ENCODE measurements at places on chromosomes 5 and 9. TPM values are rescaled to one million over a fixed set of nuclear protein-coding genes. Genes with fewer than 3 reads are reported as not detected.

- no peak overlapping the region for H3K27ac ChIP-seq
- no peaks in the 10 kb centered on the region for H3K36me3 ChIP-seq
- no peak for DNase-seq
Observed at GRCh38 chr9:98789483-98790133, 6.7 kb downstream of the ANKS6 start.

The BNC2 gene
- 293 TPM for total RNA-seq

DNA sequence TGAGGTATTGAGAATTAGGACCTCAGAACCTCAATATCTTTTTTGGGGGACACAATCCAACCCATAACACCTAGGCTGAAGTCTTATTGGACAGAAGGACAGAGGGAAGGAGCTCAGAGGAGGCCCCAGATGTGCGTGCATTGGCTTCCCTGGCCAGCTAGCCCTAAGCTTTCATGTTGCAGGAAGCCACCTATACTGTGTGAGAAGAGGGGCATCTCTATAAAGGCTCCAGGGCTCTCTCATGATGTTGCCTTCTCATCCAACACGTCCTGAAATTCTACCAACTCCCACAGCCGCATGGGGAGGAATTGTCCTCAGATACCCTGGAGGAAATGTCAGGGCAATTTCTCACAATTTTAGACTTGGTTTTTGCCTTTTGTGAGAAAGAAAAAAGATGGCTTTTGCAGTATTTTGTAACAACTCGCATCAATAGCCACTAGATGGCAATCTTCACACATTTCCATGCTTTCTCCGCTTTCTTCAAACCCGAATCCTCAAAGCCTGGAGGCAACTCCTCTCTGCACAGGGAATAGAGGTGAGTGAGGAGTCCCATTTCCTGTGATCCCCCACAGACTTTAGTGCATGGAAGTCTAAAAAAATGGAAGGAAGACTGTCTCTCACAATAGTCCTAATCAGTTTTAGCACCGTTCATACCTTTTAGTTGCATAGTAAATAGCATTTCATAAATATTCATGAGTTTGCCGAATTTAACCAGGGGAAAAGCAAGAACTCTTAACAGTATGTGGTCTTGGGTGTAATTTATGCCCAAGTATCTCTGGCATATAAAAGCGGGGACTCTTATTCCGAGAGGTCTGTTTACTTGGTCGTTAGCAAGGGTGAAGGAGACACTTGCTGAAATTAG lies 7.4 kb upstream of the PPP3R2 start:
- no peak overlapping the region for H3K27ac ChIP-seq
- DNase-seq, result no peak
- no peak overlapping the region for H3K4me3 ChIP-seq
- H3K36me3 ChIP-seq, result no peaks in the 10 kb centered on the region

GRCh38 chr5:143025971-143026370 lies 255.8 kb downstream of the ARHGAP26 start:
- H3K27ac ChIP-seq, result no peak overlapping the region
- H3K4me3 ChIP-seq, result no peak overlapping the region
- no peak for DNase-seq
- no peaks in the 10 kb centered on the region for H3K27me3 ChIP-seq
- no peaks in the 10 kb centered on the region for H3K36me3 ChIP-seq

The PFN3 gene
- not detected for total RNA-seq

The GFI1B gene
- total RNA-seq, result not detected

The TAF11L11 gene
- total RNA-seq, result not detected

- H3K36me3 ChIP-seq, result no peaks in the 10 kb centered on the region
- no peaks in the 10 kb centered on the region for H3K27me3 ChIP-seq
- H3K4me3 ChIP-seq, result no peak overlapping the region
Observed at GRCh38 chr5:151509231-151509630, 61.8 kb downstream of the SLC36A1 start.

DNA sequence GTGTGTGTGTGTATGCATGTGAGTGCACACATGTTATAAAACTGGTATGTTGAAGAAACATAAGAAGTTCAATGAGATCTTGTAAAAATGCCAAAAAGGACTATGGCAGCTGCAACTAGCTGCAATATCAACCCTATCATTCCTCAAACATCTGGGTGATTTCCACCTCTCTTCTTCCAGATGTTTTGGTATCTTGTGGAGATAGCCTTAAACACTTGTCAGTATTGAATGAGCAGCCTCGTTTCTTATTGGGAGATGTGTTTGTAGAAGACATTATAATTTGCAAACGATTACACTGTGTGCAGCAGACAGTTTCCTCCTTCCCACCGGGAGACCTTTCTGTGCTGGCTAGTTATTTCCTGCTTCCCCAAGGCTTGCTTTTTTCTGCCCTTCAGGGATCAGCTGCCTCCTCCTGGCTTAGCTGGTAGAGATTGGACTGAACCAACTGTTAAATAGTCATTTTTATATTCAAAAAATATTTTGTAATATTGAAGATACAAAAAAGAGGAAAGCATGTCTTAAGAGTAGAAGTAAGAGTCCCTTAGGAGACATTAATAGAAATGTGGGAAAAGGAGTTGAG lies 168.4 kb upstream of the MPDZ start:
- no peaks in the 10 kb centered on the region for H3K27me3 ChIP-seq
- no peak for DNase-seq
- no peak overlapping the region for H3K4me3 ChIP-seq
- no peaks in the 10 kb centered on the region for H3K36me3 ChIP-seq
- H3K4me1 ChIP-seq, result no peaks in the 10 kb centered on the region

DNA sequence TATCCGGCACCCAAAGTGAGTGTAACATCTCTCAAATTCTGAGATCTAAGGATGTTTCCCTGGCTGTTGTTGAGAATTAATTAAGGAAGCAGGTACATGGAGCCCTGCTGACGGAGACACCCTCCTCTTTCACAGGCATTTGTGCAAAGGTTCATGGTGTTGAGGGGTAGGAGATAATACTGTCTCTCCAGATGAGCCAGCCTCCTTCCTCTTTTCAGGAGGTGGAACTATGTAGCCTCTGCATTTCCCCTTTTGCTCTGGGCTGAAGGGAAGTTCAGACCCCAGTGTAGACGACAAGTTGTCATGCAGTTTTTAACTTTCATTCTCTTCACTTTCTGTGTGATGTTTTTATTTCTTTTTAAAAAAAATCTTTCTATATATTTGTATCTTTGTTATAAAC lies 107.5 kb downstream of the GALNT10 start:
- no peak for DNase-seq
- no peaks in the 10 kb centered on the region for H3K27me3 ChIP-seq
- H3K4me3 ChIP-seq, result no peak overlapping the region
- no peaks in the 10 kb centered on the region for H3K36me3 ChIP-seq
- H3K27ac ChIP-seq, result no peak overlapping the region

DNA sequence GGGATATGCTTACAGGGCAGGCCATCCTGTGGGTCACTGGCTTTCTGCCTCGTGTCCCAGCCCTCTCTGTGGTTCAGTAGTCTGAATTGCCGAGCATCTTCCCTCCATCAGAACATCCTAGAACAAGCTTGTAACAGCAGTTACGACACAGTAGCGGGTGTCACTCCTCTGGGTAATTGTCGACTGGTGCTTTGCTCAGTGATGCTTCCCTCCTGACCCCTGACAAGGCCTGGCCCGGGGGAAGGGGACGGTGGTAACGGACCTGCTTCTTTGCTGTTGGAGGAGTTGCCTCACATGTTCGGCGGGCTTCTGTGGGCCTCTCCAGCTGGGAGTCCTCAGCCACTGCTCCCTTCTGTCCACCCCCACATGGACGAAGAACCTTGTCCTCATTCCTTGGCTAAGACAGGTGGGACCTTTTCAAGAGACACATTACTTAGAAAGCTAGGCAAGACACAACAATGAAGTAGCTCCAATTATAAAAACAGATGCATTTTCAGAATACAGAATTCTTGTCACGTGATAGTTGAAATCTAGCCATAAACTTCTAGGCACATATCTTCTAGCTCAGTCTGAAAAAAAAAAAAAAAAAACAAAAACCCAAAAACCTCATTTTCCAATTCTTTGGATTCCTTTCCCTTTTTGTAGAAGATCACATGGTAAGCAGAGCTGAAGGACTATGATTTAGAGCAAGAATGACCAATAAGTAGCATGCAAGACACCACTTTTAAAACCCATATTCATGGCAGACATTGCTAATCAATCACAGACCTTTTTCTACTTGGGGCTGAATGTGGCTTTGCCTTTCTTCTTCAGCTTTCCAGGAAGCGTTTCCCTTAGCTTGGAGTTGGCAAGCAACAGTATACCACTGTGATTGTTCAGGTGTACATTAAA lies 25.0 kb downstream of the HMCN2 start:
- H3K4me3 ChIP-seq, result no peak overlapping the region
- no peaks in the 10 kb centered on the region for H3K27me3 ChIP-seq
- no peaks in the 10 kb centered on the region for H3K36me3 ChIP-seq
- H3K4me1 ChIP-seq, result peaks cover 3% of the 10 kb centered on the region
- DNase-seq, result peak; percentile 84
- H3K27ac ChIP-seq, result peak overlapping the region; percentile 75

The ZBTB26 gene
- total RNA-seq, result 14.7 TPM

- H3K27ac ChIP-seq, result peak overlapping the region; percentile 86
- no peaks in the 10 kb centered on the region for H3K27me3 ChIP-seq
- peak overlapping the region; percentile 44 for H3K4me3 ChIP-seq
- H3K4me1 ChIP-seq, result no peaks in the 10 kb centered on the region
- DNase-seq, result no peak
- H3K36me3 ChIP-seq, result no peaks in the 10 kb centered on the region
Observed at GRCh38 chr9:130174025-130174424, 1.8 kb downstream of the NCS1 start.

The RGMB gene
- 17.2 TPM for total RNA-seq

- no peaks in the 10 kb centered on the region for H3K36me3 ChIP-seq
- H3K4me3 ChIP-seq, result no peak overlapping the region
- H3K27me3 ChIP-seq, result no peaks in the 10 kb centered on the region
Observed at GRCh38 chr9:81096625-81097024, 592.7 kb downstream of the TLE1 start.

DNA sequence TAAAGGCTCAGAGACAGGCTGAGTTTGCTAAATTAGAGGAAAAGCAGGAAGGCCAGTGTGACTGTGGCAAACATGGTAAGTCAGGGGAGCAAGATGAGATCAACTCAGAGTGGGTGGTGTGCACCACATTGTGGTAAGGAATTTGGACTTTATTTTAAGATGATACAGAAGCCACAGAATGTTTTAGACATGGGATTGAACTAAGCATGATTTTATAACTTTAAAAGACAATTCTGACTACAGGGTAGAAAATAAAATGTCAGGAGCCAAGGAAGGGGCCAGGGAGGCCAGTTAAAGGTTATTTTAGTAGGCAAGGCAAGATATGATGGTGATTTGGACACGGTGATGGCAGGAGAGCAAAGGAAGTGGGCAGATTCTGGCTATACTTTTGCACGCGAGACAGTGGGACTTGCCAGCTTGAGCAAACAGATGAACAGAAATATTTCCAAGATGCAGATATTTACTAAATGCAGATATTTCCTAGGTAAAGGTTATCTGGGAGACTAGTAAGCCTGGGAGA lies 53.9 kb downstream of the TSSK1B start:
- H3K27ac ChIP-seq, result no peak overlapping the region
- no peaks in the 10 kb centered on the region for H3K4me1 ChIP-seq
- H3K27me3 ChIP-seq, result no peaks in the 10 kb centered on the region
- H3K4me3 ChIP-seq, result no peak overlapping the region
- H3K36me3 ChIP-seq, result no peaks in the 10 kb centered on the region
- DNase-seq, result no peak

- H3K27ac ChIP-seq, result no peak overlapping the region
- H3K4me1 ChIP-seq, result peaks cover 12% of the 10 kb centered on the region
- no peak for DNase-seq
- H3K27me3 ChIP-seq, result no peaks in the 10 kb centered on the region
- H3K36me3 ChIP-seq, result no peaks in the 10 kb centered on the region
Observed at GRCh38 chr5:142978726-142979125, 208.5 kb downstream of the ARHGAP26 start.

DNA sequence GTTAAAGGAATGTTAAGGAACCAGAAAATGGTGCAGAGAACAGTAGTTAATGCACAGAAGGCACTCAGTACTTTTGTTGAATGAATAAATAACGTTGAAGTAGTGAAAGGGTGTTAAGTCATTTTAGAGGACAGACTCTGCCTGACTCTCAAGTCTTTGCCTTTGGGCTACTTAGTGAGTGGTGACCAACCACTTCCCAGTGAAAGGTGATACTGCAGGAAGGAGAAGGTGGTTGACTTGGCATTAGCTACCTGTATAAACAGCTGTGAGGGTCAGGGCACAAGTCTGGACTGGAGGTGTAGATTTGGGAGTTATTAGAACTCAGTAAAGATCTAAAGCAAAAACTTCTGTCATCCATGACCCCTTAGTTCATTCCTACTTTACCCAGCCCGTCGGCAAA lies 4.9 kb upstream of the SHB start:
- no peak for DNase-seq
- no peaks in the 10 kb centered on the region for H3K4me1 ChIP-seq
- H3K36me3 ChIP-seq, result no peaks in the 10 kb centered on the region
- H3K27me3 ChIP-seq, result no peaks in the 10 kb centered on the region
- H3K27ac ChIP-seq, result no peak overlapping the region

The CXCL14 gene
- total RNA-seq, result 10.9 TPM

- no peaks in the 10 kb centered on the region for H3K27me3 ChIP-seq
- no peaks in the 10 kb centered on the region for H3K36me3 ChIP-seq
- H3K4me3 ChIP-seq, result no peak overlapping the region
- no peaks in the 10 kb centered on the region for H3K4me1 ChIP-seq
- DNase-seq, result no peak
Observed at GRCh38 chr9:112187404-112187803, 12.3 kb upstream of the SUSD1 start.

- peak overlapping the region; percentile 20 for H3K27ac ChIP-seq
- H3K36me3 ChIP-seq, result no peaks in the 10 kb centered on the region
- DNase-seq, result no peak
- no peaks in the 10 kb centered on the region for H3K27me3 ChIP-seq
- no peaks in the 10 kb centered on the region for H3K4me1 ChIP-seq
- no peak overlapping the region for H3K4me3 ChIP-seq
Observed at GRCh38 chr5:157390551-157391297, 69.3 kb upstream of the NIPAL4 start.

- H3K4me1 ChIP-seq, result no peaks in the 10 kb centered on the region
- no peak overlapping the region for H3K27ac ChIP-seq
- no peaks in the 10 kb centered on the region for H3K36me3 ChIP-seq
- no peak for DNase-seq
Observed at GRCh38 chr9:89360465-89360864, 42.2 kb downstream of the SECISBP2 start.

GRCh38 chr5:120735076-120735475 lies 271.0 kb downstream of the PRR16 start:
- H3K27ac ChIP-seq, result no peak overlapping the region
- no peak overlapping the region for H3K4me3 ChIP-seq
- H3K4me1 ChIP-seq, result no peaks in the 10 kb centered on the region
- H3K27me3 ChIP-seq, result no peaks in the 10 kb centered on the region
- no peaks in the 10 kb centered on the region for H3K36me3 ChIP-seq

The HSD17B3 gene
- 3.2 TPM for total RNA-seq

The FOXD4L4 gene
- not detected for total RNA-seq

The CCNI2 gene
- not detected for total RNA-seq

GRCh38 chr5:125974679-125975078 lies 448.5 kb upstream of the GRAMD2B start:
- H3K27me3 ChIP-seq, result no peaks in the 10 kb centered on the region
- no peak overlapping the region for H3K27ac ChIP-seq
- H3K4me1 ChIP-seq, result no peaks in the 10 kb centered on the region
- no peaks in the 10 kb centered on the region for H3K36me3 ChIP-seq

GRCh38 chr5:110478895-110479294 lies 247.6 kb downstream of the TMEM232 start:
- no peak overlapping the region for H3K4me3 ChIP-seq
- H3K27me3 ChIP-seq, result no peaks in the 10 kb centered on the region
- DNase-seq, result no peak
- no peaks in the 10 kb centered on the region for H3K4me1 ChIP-seq

The ZNF883 gene
- total RNA-seq, result 13.3 TPM

GRCh38 chr5:59348189-59348588 lies 545.3 kb downstream of the PDE4D start:
- H3K27ac ChIP-seq, result peak overlapping the region; percentile 24
- no peak for DNase-seq
- no peak overlapping the region for H3K4me3 ChIP-seq

- H3K27ac ChIP-seq, result no peak overlapping the region
- no peaks in the 10 kb centered on the region for H3K36me3 ChIP-seq
- H3K27me3 ChIP-seq, result no peaks in the 10 kb centered on the region
- H3K4me3 ChIP-seq, result no peak overlapping the region
Observed at GRCh38 chr9:129639756-129640085, 2.2 kb downstream of the ASB6 start.
